Retina (tissue), 1 donor: ENCODE measurements at places on chromosomes 3 and 15.

DNA sequence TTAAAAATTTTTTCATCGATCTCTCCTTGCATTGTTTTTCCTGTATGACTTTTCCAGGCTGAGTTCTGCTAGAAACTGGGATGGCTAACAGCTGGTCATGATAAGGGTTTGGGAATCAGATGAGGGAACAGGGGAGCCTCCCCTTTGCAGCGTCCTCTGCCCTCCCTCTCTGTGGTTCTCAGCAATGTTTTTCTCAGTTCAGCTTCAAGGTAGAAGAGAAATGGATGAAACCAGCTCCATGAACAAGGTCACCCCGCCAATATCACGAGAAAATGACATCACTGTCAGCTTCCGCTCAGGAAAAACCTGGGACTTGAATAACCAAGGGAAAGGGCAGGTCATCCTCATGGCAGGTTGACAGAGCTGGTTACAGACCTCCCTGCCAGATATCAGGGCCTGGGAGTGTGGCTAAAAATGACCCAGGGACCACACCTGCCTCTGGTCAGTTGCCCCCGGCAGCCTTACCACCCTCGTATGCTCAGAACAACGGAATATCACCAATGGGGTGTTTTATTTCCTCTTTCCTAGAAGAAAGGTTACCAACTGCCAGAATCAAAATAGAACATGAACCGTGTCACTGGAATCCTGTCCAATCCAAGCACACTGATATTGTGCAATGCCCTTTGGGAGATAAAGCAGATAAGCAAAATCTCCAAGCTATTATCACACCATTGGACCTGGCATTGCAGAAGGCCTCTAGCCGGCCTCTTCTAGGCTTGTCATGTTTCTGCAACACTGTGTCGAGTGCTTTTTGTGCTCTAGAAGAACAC, 26.1 kb downstream of the LSM3 start:
- DNase-seq, result no peak

DNA sequence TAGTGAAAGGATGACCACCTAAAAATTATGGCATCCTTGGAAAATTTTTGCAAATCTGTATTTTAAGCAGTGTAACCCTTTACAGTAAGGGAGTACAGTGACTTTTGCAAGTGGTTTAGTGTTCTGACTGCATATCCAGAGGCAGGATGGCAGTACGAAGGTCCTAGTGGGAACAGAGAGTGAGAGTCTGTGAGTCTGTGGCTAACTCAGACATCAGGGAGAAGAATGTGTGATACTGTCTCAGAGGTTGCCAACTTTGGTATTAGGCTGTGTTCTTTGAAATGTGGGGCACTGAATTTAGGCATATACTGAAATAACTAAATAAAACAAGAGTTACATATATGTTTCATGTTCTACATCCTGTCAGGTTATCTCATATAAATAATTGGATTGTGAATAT, 25.7 kb downstream of the PRKCI start:
- no peak for DNase-seq

- DNase-seq, result no peak
Measured at GRCh38 chr3:122103821-122104514, 48.8 kb downstream of the CD86 start.

- DNase-seq, result no peak
Measured at GRCh38 chr3:158953131-158953530, 151.3 kb downstream of the MFSD1 start.

GRCh38 chr15:77048135-77048876, 22.6 kb downstream of the TSPAN3 start:
- DNase-seq, result no peak
